Activated CD4-positive, alpha-beta memory T cell treated with anti-CD3 and anti-CD28 coated beads, Interleukin-2, amount 10 ng/mL, durations not matched to agents 7 days and 5 days (primary cell): ENCODE measurements at places on chromosomes 7 and 10. TPM values are rescaled to one million over a fixed set of nuclear protein-coding genes. Genes with fewer than 3 reads are reported as not detected.

The GNAT3 gene
- not detected for total RNA-seq

The FAM237B gene
- not detected for total RNA-seq

The OPN4 gene
- total RNA-seq, result not detected

The HTR5A gene
- total RNA-seq, result not detected

The C10orf90 gene
- total RNA-seq, result not detected

The SMARCD3 gene
- total RNA-seq, result 2.7 TPM

The UBE3C gene
- total RNA-seq, result 55.0 TPM

The ZNF487 gene
- 6.1 TPM for total RNA-seq
